ENCODE measurements at places on chromosomes 2 and 18. TPM values are rescaled to one million over a fixed set of nuclear protein-coding genes. Genes with fewer than 3 reads are reported as not detected.

GRCh38 chr18:72410399-72410798 lies 133.7 kb downstream of the CBLN2 start:
- H3K4me1 ChIP-seq = no peaks in the 10 kb centered on the region
- no peaks in the 10 kb centered on the region for H3K36me3 ChIP-seq
- no peak for DNase-seq

GRCh38 chr2:230737791-230738226 lies 25.2 kb downstream of the CAB39 start:
- H3K4me3 ChIP-seq = no peak overlapping the region
- peak overlapping the region; percentile 10 for H3K27ac ChIP-seq

The NOL4 gene
- total RNA-seq = not detected

The CEBPZOS gene
- total RNA-seq = 19.9 TPM

DNA sequence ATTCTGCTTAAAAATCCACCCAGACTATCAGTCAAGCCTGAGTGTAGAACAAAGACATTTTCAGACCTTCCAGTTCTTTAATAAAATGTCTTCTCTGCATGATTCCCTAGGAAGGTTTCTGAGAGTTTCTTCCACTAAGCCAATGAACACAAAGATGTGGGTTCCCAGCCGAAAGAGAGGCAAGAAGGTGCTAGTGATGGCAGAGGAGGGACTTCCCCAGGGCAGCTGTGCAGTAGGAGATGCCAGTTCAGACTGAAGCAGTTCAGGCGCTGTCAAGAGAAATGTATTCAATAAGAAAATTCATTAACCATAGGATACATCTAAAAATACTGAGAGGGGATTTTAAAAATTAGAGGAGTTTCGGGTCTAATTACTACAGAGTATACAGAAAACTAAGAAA lies 83.3 kb downstream of the RND3 start:
- H3K4me3 ChIP-seq = no peak overlapping the region
- no peaks in the 10 kb centered on the region for H3K36me3 ChIP-seq

GRCh38 chr2:107419191-107419590 lies 407.5 kb upstream of the RGPD4 start:
- H3K27me3 ChIP-seq = no peaks in the 10 kb centered on the region
- no peaks in the 10 kb centered on the region for H3K4me1 ChIP-seq
- H3K4me3 ChIP-seq = no peak overlapping the region
- no peak overlapping the region for H3K27ac ChIP-seq
- no peak for DNase-seq

- no peak overlapping the region for H3K4me3 ChIP-seq
- H3K27ac ChIP-seq = no peak overlapping the region
- no peaks in the 10 kb centered on the region for H3K4me1 ChIP-seq
- no peaks in the 10 kb centered on the region for H3K36me3 ChIP-seq
Measured at GRCh38 chr2:52956118-52956517, 811.5 kb upstream of the CHAC2 start.

GRCh38 chr2:119879502-119879901 lies 119.8 kb downstream of the PTPN4 start:
- H3K4me1 ChIP-seq = no peaks in the 10 kb centered on the region
- H3K27me3 ChIP-seq = no peaks in the 10 kb centered on the region
- DNase-seq = no peak
- no peak overlapping the region for H3K4me3 ChIP-seq
- H3K27ac ChIP-seq = no peak overlapping the region
- peaks cover 2% of the 10 kb centered on the region for H3K36me3 ChIP-seq

GRCh38 chr18:74200780-74201179 lies 52.5 kb downstream of the TIMM21 start:
- no peaks in the 10 kb centered on the region for H3K36me3 ChIP-seq
- no peak overlapping the region for H3K27ac ChIP-seq
- H3K4me1 ChIP-seq = no peaks in the 10 kb centered on the region

The GRHL1 gene
- total RNA-seq = 0.29 TPM

DNA sequence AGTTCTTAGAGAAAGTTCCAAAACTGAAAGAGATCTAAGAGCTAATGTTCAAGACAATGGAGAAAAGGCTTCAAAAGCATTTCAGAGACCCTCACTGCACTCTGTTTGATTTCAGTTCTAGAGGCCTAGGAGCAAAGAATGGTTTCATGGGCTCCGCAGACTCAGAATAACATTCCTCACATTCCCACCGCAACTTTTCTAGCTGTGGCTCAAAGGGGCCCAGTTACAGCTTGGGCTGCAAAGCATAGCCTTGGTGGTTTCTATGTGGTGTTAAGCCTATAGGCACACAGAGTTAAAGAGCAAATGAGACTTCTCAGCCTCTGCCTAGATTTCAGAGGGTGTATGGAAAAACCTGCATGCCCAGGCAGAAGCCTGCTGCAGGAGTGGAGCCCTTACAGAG lies 73.0 kb downstream of the FSIP2 start:
- no peak for DNase-seq
- no peak overlapping the region for H3K27ac ChIP-seq
- H3K36me3 ChIP-seq = no peaks in the 10 kb centered on the region

GRCh38 chr2:241612156-241613016 lies 24.6 kb downstream of the THAP4 start:
- no peaks in the 10 kb centered on the region for H3K36me3 ChIP-seq
- no peak for DNase-seq
- no peaks in the 10 kb centered on the region for H3K27me3 ChIP-seq

The CD207 gene
- total RNA-seq = not detected

- H3K4me1 ChIP-seq = peaks cover 32% of the 10 kb centered on the region
- no peak overlapping the region for H3K27ac ChIP-seq
- H3K4me3 ChIP-seq = no peak overlapping the region
- peaks cover 45% of the 10 kb centered on the region for H3K36me3 ChIP-seq
- no peak for DNase-seq
Measured at GRCh38 chr2:131127076-131127475, 21.9 kb downstream of the PLEKHB2 start.

The SEC11C gene
- 17.1 TPM for total RNA-seq

GRCh38 chr2:215528555-215528954 lies 92.7 kb upstream of the FN1 start:
- no peak for DNase-seq
- H3K36me3 ChIP-seq = no peaks in the 10 kb centered on the region
- H3K4me1 ChIP-seq = no peaks in the 10 kb centered on the region
- H3K4me3 ChIP-seq = no peak overlapping the region

DNA sequence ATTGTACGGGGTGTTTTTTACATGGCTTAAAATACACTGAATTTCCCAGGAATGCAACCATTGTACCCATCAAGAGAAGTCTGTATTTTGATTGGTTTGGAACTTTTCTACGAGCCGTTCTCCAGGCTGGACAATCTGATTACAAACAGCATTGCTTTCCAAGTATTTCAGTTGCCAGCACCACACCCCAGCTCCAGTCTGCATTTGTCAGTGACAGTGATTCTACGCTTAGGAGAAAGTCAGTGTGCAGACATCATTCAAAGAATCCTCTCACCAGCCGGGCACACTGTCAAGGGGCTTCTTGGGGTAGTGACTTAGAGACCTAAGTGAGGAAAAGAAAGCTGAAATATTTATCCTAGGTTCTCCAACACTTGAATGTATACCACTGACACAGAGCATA lies 194.1 kb downstream of the ANAPC1 start:
- no peaks in the 10 kb centered on the region for H3K27me3 ChIP-seq
- H3K27ac ChIP-seq = no peak overlapping the region
- no peak overlapping the region for H3K4me3 ChIP-seq
- H3K36me3 ChIP-seq = no peaks in the 10 kb centered on the region
- H3K4me1 ChIP-seq = no peaks in the 10 kb centered on the region

The RESP18 gene
- total RNA-seq = not detected

DNA sequence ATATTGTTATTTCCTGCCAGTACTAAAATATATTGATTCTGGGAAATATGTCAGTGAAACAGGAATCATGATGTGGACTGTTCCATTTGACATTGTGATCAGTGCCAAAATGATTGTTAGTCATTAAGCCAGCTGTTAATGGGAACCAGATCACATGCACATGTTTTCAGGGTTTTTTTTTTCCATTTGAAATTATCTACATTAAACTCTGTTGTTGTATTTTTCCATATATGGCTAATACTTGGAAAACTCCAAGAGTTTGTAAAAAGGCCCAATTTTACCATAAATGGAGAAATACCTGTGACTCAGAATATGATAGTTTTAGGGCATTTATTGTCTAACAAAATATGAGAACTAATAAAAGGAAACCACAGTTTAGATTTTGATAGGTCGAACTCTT lies 13.4 kb downstream of the ITGAV start:
- no peaks in the 10 kb centered on the region for H3K27me3 ChIP-seq
- H3K4me3 ChIP-seq = no peak overlapping the region
- peaks cover 6% of the 10 kb centered on the region for H3K36me3 ChIP-seq

DNA sequence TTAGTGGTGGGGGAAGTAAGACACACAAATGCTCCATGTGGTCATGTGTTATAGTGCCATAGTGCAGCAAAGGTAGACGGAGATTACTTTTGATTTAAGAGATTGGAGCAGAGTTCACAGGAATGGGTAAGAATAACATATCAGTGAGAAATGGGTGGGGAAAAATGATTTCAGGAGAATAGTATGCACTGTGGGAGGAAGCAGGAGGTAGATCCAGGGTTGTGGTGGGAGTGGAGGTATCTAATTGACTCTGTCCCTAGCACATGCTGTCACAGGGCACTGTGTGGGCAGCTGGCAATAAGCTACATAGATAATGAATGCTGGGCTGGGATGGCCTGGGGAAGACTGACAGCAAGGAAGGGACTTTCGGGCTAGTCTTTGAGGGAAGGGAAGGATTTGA lies 65.3 kb downstream of the STAT1 start:
- no peaks in the 10 kb centered on the region for H3K36me3 ChIP-seq
- H3K27ac ChIP-seq = no peak overlapping the region
- no peak for DNase-seq
- no peak overlapping the region for H3K4me3 ChIP-seq
- no peaks in the 10 kb centered on the region for H3K27me3 ChIP-seq

DNA sequence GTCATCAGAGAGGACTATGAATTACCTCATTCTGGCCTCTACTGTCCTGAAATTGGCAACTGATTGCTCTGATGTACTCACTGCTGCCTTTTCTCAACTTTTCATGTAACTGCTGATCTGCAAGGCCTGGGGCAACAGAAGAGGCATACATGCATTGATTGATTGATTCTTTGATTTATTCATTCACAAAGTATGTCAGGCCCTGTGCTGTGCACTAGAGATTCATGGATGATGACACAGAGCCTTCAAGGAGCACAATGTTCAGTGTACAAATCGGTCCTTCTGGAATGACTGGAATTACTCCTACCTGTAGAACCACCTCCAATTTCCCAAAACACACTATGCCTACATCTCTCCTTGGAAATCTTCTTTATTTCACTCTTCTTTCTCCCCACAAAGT lies 111.3 kb downstream of the LRATD1 start:
- no peaks in the 10 kb centered on the region for H3K27me3 ChIP-seq
- H3K27ac ChIP-seq = no peak overlapping the region
- no peaks in the 10 kb centered on the region for H3K36me3 ChIP-seq
- no peak for DNase-seq
- H3K4me1 ChIP-seq = no peaks in the 10 kb centered on the region

The ATOH8 gene
- total RNA-seq = 131 TPM

- no peaks in the 10 kb centered on the region for H3K27me3 ChIP-seq
- no peaks in the 10 kb centered on the region for H3K36me3 ChIP-seq
- DNase-seq = no peak
- no peak overlapping the region for H3K4me3 ChIP-seq
Measured at GRCh38 chr2:16773080-16773713, 107.6 kb upstream of the CYRIA start.

- H3K4me1 ChIP-seq = no peaks in the 10 kb centered on the region
- no peak overlapping the region for H3K27ac ChIP-seq
- H3K4me3 ChIP-seq = no peak overlapping the region
Measured at GRCh38 chr2:2015646-2016045, 271.3 kb upstream of the PXDN start.

The UGT1A10 gene
- not detected for total RNA-seq

- H3K27ac ChIP-seq = no peak overlapping the region
- H3K4me3 ChIP-seq = no peak overlapping the region
- H3K4me1 ChIP-seq = no peaks in the 10 kb centered on the region
- H3K36me3 ChIP-seq = no peaks in the 10 kb centered on the region
- no peak for DNase-seq
Measured at GRCh38 chr2:156005999-156006712, 326.4 kb downstream of the NR4A2 start.

The KATNAL2 gene
- total RNA-seq = 0.52 TPM

GRCh38 chr2:227125506-227125905 lies 38.5 kb downstream of the COL4A4 start:
- no peak overlapping the region for H3K27ac ChIP-seq
- H3K4me3 ChIP-seq = no peak overlapping the region
- no peaks in the 10 kb centered on the region for H3K36me3 ChIP-seq
- DNase-seq = no peak
- no peaks in the 10 kb centered on the region for H3K27me3 ChIP-seq

The CNGA3 gene
- total RNA-seq = not detected

GRCh38 chr2:230874876-230875275 lies 10.1 kb downstream of the ITM2C start:
- H3K4me3 ChIP-seq = no peak overlapping the region
- H3K36me3 ChIP-seq = no peaks in the 10 kb centered on the region
- H3K4me1 ChIP-seq = peaks cover 9% of the 10 kb centered on the region
- DNase-seq = no peak
- H3K27ac ChIP-seq = no peak overlapping the region

DNA sequence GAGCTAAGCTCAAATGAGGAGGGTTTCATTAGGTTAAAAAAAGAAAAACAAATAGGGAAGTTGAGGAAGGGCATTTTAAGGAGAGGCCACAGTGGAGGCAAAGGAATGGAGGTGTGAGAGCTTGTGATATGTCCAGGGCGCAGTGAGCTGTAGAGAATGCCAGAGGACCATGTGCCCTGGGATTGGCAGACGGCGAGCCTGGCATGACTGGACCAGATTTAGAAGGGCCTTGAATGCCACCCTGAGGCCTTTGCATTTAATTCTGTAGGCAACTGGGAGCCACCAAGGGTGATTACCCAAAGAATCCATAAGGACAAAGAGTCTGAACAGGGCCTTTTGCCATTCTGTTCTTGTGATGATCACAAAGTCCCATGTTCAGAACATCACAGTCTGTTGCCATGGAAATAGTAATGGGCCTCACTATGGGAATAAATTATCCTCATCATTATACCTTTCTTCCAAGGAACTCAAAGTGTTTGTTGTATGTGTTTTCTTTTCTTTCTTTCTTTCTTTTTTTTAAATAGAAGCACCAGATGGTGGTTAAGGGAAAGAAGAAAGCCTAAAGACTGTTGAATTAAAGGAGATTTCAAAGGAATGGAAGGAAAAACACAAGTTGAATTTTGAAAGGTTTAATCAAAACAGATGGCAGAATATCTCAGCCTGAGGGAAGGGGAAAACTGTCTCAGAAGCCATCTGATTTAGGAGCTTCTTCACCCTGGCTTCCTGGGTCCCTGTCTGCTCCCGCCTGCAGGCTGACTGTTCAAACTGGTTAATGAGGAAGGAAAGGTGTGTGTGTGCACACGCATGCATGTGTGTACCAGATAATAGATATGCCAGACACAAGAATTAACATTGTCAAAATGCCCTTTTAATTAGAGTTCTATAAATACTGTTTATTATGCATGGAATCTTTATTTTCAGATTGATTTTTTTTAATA lies 31.6 kb upstream of the NCOA1 start:
- H3K36me3 ChIP-seq = no peaks in the 10 kb centered on the region
- H3K4me3 ChIP-seq = no peak overlapping the region
- peak overlapping the region; percentile 16 for H3K27ac ChIP-seq
- peaks cover 7% of the 10 kb centered on the region for H3K4me1 ChIP-seq

GRCh38 chr2:45498661-45499550 lies 112.2 kb downstream of the SRBD1 start:
- no peaks in the 10 kb centered on the region for H3K36me3 ChIP-seq
- H3K4me3 ChIP-seq = no peak overlapping the region
- no peak overlapping the region for H3K27ac ChIP-seq
- no peak for DNase-seq
- no peaks in the 10 kb centered on the region for H3K4me1 ChIP-seq

Data from gastrocnemius medialis (tissue), 4 donors.